ENCODE measurements at places on chromosomes 5 and 9. TPM values are rescaled to one million over a fixed set of nuclear protein-coding genes. Genes with fewer than 3 reads are reported as not detected.

Gene CAVIN4
- total RNA-seq: 0.12 TPM

- no peak overlapping the region for H3K27ac ChIP-seq
- H3K27me3 ChIP-seq: peaks cover 45% of the 10 kb centered on the region
- peaks cover 15% of the 10 kb centered on the region for H3K4me1 ChIP-seq
- H3K4me3 ChIP-seq: no peak overlapping the region
- H3K36me3 ChIP-seq: no peaks in the 10 kb centered on the region
Measured at GRCh38 chr9:132141344-132141947, 20.4 kb upstream of the NTNG2 start.

DNA sequence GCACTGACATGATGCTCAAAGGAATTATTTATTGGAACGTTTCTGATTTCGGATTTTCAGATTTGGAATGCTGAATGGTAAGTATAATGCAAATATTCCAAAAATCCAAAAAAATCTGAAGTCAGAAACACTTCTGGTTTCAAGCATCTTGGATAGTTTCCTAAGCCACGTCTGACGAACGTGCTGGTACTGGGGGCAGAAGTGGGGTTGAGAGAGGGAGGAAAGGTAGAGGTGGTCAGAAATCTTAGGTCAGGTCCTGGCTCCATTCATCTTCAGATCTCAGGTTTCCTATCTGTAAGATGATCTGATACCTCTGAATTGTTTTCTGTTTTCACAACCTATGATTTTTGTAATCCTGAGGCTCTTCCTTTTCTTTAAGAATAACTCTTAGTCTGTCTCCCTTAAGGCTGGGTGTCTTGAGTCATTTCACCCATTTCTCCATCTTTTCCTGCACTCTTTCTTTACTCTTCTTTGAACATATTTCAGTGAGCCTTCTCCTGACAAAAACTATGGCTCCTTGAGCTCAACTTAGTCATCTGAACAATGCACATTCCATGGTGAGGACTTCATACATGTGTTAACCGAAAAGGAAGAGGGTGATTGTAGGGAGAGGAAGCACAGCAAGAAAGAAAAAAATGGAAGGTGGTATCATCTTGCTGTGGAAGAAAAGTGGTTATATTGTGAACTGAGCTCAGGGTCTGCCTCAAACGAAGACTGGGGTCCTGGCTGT, 3.3 kb downstream of the SGCD start:
- no peak for DNase-seq
- no peak overlapping the region for H3K27ac ChIP-seq
- no peaks in the 10 kb centered on the region for H3K4me1 ChIP-seq
- H3K27me3 ChIP-seq: peaks cover 13% of the 10 kb centered on the region
- no peaks in the 10 kb centered on the region for H3K36me3 ChIP-seq

DNA sequence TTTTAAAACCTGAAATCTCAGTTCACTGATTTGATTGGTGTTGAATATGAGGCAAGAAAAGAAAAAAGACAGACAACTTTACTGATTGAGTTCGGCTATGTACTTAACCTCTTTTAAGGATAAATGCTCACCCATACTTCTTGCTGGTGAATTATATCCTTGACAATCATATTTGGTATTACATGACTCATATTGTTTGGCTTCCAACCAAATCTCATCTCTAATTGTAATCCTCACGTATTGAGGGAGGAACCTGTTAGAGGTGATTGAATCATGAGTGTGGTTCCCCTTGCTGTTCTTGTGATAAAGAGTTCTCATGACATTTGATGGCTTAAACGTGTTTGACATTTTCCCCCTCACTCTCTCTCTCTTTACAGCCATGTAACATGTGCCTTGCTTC, 255.6 kb upstream of the IZUMO3 start:
- H3K4me1 ChIP-seq: no peaks in the 10 kb centered on the region
- H3K27ac ChIP-seq: no peak overlapping the region
- H3K36me3 ChIP-seq: no peaks in the 10 kb centered on the region
- H3K27me3 ChIP-seq: no peaks in the 10 kb centered on the region
- no peak overlapping the region for H3K4me3 ChIP-seq
- no peak for DNase-seq

Gene KIAA1958
- 6.5 TPM for total RNA-seq

Gene UNC5A
- total RNA-seq: not detected
